ENCODE measurements at places on chromosomes 12 and 14.

- peak; percentile 60 for DNase-seq
Measured at GRCh38 chr12:41663598-41664265, 475.6 kb downstream of the PDZRN4 start.

- DNase-seq: no peak
Measured at GRCh38 chr12:33795536-33795935, 226.8 kb upstream of the ALG10 start.

DNA sequence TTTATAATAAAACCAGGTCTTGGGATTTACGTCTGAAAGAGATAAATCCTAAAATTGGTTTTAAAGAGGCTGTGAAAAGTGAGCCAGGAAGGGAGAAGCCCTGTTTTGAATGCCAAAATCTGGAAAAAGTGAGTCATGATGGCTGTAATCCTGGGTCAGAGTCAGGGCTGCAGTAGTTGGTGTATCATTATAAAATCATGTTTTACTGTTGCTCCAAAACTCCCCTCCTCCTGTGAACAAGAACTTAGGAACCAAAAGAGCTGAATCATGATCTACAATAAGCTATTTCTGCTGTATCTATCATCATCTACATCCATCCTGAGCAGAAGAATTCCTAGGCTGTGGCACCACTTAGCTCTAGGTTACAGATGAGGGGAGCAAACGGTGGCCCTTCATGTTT is 79.3 kb downstream of the LMO3 start:
- DNase-seq: no peak

DNA sequence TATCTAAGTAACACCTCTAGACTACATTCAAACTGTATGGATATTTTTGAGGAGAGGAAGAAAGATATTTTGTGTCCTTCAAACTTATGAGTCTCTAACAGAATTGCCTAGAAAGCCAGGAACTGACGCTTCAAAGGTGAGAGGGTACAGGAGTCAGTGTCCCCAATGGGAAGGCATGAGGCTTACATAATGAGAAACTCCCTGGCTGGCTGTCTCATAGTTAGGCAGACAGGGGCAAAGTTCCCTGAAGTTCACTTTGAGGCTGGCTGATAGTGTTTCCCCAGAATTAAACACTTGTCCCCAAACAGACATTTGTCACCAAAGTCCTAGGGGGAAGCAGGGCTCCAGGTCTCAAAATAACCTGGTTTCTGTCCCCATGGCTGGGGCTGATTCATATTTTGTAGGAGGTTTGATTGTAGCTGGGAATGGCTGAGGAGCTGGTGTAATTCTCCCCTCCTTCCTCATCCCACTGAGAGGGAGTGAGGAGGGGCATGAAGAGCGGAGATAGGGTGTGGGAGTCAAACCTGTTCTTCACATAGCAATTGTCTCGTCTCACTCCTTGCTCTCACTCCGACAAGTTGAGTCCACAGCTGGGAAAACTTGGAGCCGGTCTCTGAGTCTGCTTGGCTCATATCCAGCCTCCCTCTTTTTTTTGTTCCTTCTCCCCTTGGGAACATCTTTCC is 56.4 kb upstream of the CISTR start:
- DNase-seq: no peak

DNA sequence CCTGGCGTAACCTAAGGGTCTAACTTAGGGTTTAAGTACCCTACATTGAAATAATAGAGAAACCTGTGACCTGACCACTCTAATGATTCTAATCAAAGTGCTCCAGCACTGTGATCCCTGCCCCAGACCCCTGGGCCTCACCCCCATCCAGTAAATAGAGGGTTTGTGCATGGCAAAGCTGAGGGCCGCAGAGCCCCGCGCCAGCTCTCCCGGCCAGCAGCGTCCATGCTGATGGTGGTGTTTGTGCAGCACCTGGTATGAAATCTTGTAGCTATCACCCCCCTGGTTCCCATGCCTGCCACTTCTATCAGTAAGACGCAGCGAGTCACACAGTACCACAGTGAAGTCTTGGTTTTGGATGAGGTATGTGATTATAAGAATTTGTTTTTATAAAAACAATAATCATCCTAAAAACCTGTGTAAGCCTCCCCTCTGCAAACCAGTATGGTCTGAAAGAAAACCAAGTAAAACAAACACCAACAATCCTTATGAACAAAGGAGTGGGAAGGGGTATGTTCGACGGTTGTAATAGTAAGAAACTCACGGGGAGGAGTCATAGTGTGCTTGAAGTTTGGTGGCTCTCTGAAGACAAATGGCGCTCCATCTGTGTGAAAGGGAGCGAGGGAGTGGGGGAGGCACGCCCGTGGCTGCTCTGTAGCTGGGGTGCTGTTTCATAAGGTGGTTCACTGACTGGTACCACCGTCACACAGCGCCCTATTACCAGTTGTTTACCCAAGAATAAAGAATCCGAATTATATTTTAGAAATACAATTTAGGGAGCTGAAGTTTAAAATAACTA is 156.2 kb downstream of the CACNA1C start:
- no peak for DNase-seq

DNA sequence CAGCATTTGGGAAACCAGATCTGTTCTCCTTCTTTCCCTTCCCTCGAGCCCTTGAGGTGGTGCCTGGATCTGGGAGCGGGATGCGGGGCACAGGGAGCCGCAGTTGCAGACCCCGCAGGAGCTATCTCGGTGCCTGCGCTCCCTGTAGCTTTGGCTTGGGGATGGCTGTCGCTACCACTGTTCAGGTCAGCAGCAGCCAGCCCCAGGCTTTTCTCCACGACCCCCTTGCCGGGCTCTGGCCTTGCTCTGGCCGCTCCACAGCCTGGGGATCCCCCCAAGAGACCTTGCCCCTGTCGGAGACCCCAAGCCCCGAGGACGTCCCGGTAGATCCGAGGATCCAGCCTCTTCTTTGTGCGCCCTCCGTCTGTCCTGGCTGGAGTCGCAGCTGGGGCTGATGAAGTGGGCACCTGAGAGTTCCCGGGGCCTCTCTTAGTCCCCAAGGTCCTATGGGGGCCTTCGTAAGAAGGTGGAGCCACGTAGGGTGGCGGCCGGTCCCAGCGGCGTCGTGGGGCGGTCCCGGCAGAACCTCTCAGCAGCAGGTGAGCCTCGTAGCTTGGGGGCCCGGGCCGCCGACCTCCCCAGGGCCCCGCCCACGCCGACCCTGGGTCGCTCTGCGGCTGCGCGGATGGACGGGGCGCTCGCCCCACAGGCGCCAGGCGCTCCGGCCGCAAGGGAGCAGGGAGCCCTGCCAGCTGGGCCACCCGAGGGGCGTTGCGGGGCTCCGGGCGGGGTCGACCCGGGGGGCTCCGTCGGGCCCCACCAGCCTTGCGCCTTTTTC is 1.3 kb downstream of the DDN start:
- DNase-seq: peak; percentile 65

- DNase-seq: peak; percentile 69
Measured at GRCh38 chr14:75307700-75308379, 29.2 kb downstream of the FOS start.

DNA sequence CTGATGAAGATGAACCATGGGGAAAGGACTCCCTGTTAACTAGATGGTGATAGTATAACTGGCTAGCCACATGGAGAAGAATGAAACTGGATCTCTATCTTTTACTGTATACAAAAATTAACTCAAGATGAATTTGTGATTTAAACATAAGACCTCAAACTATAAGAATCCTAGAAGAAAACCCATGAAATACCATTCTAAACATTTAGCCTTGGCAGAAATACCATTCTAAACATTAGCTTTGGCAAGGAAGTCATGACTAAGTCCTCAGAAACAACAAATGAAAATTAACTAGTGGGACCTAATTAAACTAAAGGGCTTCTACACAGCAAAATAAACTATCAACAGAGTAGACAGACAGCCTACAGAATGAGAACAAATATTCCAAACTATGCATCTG is 28.4 kb upstream of the NOVA1 start:
- no peak for DNase-seq

GRCh38 chr14:61474015-61474414 is 152.6 kb downstream of the PRKCH start:
- DNase-seq: no peak

DNA sequence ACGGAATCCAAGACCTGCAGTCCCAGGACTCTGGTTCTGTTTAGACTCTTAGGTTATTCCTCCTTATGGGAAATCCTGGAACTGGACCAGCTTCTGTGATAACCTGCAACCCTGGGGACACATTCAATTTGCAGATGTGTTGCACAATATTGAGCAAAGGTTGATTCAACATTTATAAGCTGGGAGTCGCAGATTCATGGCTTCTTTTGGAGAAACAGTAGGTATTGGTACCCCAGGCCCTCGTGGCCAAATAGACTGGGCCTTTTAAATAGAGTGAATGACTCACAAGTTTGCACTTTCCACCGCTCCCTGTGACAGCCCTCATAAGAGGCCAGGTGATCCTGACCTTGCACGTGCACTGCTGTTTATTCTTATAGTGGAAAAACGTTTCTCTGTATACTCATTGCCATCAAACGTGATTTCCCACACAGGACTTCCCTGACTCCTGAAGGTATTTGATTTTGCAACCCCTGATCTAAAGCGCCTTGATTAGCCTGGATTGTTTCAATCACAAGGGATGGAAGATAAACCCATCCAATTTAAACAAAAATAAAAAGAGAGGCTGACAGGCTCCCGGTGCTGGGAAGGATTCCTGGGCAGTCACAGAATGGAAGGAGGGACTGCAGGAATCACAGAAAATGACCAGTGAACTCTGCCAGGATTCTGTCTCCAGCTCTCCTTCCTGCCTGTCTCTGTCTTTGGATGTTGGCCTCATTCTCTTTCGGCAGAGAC is 98.0 kb downstream of the VCPKMT start:
- no peak for DNase-seq

DNA sequence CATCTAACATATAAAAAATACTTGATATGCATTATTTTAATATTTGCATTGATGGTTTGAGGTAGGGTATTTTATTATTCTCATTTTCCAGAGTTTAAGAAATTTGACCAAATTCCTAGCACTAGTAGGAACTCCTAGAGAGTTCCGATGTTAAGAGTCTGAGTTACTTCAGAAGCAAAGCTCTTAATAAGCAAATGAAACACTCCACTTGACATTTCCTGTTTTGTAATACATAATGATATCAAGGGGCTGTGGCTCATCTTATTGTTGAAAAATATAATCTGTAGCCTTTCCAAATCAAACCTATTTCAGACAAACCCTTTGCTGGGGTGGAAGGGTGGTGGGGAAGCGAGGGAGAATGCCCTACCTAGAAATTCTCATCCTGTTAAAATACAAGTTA is 355.5 kb downstream of the DIO2 start:
- no peak for DNase-seq

DNA sequence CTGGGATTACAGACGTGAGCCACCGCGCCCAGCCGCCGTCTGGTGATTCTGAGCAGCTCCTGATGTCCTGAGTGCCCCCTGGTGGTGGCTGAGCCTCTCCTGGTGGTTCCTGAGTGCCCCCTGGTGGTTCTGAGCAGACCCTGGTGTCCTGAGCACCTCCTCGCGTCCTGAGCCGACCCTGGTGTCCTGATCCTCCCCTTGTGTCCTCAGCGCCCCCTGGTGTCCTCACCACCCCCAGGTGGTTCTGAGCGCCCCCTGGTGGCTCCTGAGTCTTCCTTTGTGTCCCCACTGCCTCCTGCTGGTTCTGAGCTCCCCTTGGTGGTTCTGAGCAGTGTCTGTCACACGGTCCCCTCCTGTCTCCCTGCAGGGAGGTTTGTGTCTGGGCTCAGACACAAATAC is 1304.9 kb downstream of the TMEM121 start:
- DNase-seq: no peak

DNA sequence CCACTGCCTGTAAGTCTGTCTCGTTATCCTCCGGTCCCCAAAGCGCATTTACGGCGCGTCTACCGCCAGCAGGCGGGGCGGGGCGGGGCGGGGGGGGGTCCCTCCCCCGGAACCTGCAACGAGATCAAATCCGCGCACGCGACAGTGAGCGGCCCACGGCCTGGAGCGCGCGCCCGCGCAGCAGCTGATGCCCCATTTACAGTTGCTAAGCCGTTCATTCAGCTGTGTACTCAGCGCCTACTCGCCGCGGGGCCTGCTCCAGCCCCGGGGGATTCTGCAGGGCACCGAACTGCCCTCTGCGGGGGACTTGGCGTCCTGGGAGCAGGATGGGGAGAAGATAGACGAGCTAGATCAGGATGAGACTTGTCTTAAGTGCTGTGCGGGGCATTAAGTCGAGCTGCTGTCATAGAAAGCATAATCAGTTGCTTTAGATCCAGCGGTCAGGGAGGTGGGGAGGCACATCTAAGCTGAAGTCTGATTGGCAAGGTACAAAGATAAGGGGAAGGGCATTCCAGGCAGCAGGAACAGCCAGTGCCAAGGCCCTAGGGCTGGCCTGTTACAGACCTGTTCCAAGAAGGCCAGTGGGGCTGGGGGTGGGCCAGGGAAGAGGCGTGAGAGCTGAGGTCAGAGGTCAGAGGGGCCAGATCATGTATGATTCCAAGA is 1.4 kb upstream of the CCDC85C start:
- DNase-seq: peak; percentile 66

DNA sequence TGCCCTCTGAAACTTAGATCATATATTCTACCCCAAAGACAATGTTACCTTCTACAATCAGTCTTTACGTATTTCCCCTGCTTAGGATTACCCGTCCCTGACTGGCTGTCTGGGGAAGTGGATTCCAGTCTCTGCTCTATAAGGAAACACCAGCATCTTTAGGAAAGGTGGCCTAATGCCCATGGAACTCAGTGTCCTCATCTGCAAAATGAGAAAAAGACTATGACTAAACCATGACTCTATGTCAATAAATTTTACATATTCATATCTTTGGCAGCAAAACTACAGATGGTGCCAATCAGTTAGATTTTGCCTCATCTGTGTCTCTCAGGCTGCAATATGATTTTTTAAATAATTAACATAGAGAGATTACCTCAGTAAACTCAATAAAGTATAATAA is 133.8 kb downstream of the ITPR2 start:
- no peak for DNase-seq

- no peak for DNase-seq
Measured at GRCh38 chr14:71636076-71636475, 296.2 kb upstream of the RGS6 start.

DNA sequence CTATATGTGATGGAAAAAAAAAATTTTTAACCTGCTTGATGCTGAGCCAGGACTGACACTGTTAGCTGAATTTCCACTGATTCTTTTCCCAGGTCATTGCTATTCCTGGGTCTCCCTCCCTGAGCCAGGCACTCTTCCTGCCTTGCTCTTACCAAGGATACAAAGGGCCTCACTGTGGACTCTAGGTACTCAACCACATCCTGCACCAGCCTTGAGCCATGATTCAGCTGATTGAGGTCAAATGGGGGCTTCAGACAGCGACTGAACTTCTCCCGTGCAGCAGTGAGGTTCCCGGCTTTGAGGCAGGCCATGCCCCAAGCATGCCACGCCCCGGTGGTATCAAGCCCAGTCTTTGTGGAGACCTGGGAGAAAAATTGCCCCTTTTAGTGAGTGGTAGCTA is 54.3 kb downstream of the ZFYVE26 start:
- no peak for DNase-seq

GRCh38 chr12:106633451-106633823 is 50.6 kb downstream of the RFX4 start:
- no peak for DNase-seq

All from SK-N-DZ (cell line).